ENCODE measurements at places on chromosomes 13 and 19. TPM values are rescaled to one million over a fixed set of nuclear protein-coding genes. Genes with fewer than 3 reads are reported as not detected.

Gene PSG2
- not detected for polyA plus RNA-seq

DNA sequence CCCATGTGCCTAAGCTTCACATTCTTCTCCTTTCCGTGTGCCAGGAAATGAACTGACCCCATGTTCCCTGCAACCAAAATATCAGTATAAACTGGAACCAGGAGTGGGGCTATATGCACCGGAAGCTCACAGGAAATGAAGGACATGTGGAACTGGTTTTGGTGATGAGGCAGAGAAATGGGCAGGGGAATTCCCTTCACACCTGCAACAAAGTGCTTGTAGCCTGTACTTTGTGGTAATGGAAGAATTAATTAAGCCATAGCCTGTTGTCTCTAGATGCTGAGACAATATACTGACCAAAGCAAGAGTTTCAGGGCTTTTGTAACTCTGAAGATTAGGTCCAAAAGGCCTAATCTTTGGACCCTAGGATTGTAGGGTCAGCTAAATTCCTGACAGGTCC lies 15.5 kb upstream of the UGGT2 start:
- no peak for DNase-seq

- no peak for DNase-seq
Observed at GRCh38 chr13:44142941-44143665, 230.5 kb upstream of the SERP2 start.

- no peak for DNase-seq
Observed at GRCh38 chr13:112054616-112055015, 12.3 kb upstream of the SOX1 start.

- DNase-seq, result no peak
Observed at GRCh38 chr13:59673286-59673685, 490.4 kb downstream of the DIAPH3 start.

Gene USHBP1
- 5.0 TPM for polyA plus RNA-seq

DNA sequence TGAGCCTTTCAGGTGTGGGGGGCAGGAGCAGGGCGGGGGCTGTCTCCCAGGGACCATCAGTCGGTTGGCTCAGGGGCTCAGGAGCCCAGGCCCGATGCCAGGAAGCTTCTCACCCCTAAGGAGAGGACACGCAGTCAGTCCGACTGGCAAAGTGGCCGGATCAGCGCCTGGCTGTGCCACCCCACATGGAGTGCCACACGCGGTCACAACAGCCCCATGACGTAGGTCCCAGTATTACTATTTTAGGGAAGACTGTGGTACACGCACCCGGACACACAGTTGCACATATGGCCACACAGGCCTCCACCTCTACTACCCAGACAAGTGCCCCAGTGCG lies 29.3 kb upstream of the GRTP1 start:
- no peak for DNase-seq

DNA sequence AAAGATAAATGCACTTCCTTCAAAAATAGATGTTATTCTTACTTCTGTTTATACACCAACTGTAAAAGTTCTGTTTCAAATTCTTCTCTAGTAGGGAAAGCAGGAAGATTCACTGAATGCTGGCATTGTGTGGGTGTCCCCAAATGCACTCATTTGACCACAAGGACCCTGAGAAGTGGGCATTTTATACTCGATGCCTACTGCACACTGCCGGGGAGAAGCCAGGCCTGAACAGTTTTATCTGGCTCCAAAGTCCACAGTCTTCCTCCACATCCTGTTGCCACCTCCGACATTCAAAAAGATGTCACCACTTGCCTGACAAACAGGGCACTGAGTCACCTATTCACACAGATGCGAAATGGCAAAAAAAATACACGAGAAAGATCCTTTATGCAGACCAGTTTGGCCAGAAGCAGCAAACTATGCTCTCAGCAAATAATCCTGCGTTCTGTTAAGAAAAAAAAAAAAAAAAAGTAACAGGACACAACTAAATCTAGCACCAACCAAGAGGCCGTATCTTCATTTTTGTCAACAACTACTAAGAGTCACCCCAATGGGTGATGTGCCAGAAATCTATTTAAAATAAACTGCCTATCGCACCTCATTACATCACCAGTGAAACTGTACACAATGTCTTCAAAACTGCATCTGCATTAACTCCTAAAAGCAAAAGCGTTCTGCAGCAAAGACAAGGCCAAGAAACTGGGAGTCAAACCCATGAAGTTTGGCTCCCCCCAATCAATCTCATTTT lies 6.2 kb downstream of the ZC3H4 start:
- no peak for DNase-seq

Gene KLK3
- polyA plus RNA-seq, result not detected

DNA sequence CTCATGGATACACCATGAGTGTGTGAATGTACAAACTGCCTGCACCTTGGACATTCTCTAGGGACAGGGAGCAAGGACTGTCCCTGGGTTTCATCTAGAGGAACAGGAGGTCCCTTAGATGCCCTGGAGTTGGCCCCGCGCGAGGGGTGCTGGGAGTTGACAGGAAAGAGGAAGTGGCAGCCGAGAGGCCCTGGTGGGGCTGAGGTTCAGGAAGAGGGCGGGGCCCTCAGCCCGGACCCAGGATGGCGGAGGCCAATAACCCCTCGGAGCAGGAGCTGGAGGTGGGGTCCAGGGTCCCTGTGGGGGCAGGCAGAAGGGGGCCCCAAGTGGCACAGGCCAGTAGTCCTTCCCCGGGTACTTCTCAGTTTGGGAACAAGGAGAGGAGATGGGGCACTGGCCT lies 6.9 kb downstream of the PKN1 start:
- peak; percentile 71 for DNase-seq

- no peak for DNase-seq
Observed at GRCh38 chr19:38093587-38093986, 130.4 kb downstream of the DPF1 start.

Data from psoas muscle (tissue), 8 donors.